Activated CD4-positive, alpha-beta T cell treated with anti-CD3 and anti-CD28 coated beads, Interleukin-2, amount 10 ng/mL, durations not matched to agents 24 days and 14 days (primary cell): ENCODE measurements at places on chromosomes 3 and 15.

GRCh38 chr15:31376511-31376910, 49.9 kb downstream of the KLF13 start:
- no peak for DNase-seq

DNA sequence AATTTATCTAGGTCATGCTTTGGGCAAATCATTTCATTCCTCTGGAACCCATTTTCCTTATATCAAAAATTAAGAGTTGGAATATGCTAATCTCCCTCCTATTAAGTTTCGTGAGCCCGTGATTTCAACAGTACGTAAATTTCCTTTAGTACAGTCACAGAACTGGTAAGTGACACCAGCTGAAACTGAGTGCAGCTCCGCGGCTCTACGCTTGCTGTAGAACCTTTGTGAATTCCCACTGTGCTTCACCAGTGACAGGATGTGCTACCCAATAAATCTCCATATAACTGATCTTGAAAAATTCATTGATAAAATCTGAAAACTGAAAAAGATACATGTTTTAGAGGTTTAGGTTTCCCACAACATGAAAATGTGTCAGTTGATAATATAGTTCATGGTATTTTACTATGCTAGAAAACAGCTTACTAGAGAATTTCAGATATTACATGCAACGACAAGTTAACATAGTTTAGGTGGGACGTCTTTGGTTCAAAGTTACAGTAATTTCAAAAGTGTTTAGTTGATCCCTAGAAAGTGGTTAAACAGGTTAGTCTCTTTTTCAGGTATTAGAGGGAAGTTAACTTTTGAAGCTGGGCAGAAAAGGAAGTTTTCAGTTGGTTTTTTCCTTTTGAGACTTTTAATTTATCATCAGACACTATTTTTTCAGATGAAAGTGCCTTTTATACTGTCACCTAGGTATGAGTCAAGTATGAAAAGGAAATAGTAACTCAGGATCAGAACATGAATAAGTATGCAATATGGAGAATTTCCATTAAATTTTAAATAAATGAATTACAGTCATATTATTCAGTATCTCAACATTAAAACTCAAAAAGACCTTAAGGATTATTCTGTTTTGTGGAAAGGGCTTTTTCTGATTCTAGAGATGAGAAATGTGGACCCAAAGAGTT, 57.0 kb downstream of the PPARG start:
- DNase-seq = no peak

GRCh38 chr15:29274946-29275345, 5.3 kb upstream of the NSMCE3 start:
- DNase-seq = no peak

GRCh38 chr15:54347082-54347827, 369.0 kb downstream of the UNC13C start:
- no peak for DNase-seq

DNA sequence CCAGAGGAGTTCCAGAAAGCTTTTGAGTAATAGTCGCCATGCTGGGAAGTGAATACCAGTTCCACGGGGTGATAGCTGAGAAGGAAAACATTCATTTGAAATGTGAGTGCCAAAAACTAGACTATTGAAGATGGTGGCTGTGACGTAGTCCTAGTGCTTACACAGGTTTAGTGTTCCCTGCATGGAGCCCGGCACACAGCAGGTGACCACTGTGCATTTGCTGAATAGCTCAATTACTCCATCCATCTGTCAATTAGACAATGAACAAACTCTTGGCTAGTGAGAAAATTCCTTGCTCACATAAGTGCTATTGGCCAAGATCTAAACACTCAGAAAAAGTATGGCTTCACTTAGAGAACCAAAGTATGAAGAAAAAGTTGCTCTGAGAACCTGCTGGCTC, 448.1 kb upstream of the WNT5A start:
- no peak for DNase-seq

DNA sequence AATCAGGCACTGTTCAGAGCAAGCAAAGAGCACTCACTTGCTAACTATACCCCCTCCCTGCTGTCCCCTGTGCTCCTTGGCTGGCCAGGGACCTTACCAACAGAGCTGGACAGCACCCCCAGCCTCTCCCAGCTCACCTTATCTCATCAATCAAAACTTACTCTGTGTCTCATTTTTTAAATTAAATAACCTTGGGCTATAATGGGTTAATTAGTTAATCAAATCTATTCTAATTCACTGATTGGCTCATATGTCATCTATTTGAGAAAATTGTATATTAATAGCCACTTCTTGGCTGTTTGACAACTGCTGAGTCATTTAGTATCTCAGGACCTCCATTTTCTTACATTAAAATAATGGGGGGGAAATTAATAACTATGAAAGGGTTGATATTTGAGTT, 22.9 kb downstream of the IL5RA start:
- no peak for DNase-seq

DNA sequence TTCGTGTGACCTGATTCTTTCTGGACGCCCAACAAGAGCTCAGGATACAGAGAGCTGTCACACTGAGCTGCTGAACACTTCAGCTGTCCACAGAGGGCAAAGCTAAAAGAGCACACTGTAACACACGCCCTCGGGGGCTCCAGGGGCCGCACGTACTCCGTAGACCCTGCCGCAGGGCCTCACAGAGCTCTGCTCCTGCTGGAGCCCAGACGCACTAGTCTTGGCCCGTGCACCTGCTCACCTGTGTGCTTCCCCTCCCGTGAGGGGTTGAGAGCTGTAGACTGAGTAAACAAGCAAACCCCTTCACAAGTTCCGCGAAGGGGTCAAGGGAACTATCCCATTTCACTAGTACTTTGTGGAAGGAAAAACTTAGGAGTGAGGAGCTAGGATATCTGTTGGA, 30.7 kb upstream of the TUSC7 start:
- DNase-seq = no peak

DNA sequence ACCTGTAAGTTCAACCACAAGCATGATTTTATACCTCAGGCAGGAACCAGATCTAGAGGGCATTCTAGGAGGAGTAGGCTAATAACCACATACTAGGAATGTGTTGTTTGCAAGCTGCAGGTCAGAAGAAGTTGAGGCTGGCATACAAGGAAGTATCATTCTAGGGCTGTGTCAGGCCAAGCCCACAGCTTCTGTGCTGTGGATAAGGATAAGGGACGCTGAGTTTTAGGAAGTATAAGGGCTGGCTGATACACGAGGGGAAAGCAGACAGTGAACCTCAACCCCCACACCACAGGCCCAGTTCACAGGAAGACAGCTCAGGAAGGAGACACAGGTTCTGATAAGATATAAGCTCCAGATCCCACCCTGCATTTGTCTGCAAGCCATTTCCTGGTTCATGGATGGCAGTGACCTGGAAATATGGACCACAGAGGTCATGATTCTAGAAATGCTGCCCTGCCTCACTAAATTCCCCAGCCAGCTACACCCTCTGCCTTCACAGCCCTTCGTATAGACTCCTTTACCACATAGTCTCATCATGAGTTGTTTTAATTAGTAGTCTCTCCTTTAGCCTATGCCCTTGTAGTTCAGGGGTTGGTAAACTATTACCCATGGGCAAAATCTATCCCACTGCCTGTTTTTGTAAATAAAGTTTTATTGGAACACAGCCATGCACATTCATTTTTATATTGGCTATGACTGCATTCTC, 260.7 kb downstream of the OPA1 start:
- no peak for DNase-seq

DNA sequence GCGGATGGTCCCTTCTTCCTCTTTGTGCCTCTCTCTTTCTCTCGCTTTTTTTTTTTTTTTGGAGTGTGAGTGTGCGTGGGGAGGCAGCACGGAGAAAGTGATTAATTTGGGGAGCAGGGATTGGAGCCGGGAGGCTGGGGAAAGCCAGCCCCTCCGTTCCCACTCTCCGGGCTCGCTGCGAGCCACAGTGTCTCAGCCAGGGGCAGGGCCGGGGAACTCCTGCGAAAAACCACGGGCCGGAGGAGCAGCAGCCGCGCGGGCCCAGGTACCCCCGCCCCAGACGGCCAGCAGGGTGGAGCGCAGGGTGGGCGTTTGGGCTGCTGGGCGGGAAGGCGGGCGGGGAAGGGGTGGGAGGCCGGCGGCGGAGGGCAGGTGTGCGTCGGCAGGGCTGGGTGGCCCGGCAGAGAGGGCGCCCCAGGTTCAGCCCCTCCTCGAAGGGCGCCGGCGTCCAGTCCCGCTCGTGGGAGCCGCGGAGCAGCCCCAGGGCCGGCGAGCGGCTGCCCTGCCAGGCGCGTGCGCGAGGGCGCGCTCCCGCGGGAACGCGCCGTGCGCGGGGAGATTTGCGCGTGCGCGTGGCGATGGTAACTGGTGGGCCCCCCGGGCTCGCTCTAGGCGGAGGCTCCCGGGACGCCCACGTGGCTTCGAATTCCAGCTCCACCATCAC, 1.4 kb downstream of the CHL1 start:
- DNase-seq = no peak
